ENCODE measurements at places on chromosomes 11 and 22. TPM values are rescaled to one million over a fixed set of nuclear protein-coding genes. Genes with fewer than 3 reads are reported as not detected.
A peak's percentile ranks its signal among the peaks of the same experiment; 100 is the strongest.

DNA sequence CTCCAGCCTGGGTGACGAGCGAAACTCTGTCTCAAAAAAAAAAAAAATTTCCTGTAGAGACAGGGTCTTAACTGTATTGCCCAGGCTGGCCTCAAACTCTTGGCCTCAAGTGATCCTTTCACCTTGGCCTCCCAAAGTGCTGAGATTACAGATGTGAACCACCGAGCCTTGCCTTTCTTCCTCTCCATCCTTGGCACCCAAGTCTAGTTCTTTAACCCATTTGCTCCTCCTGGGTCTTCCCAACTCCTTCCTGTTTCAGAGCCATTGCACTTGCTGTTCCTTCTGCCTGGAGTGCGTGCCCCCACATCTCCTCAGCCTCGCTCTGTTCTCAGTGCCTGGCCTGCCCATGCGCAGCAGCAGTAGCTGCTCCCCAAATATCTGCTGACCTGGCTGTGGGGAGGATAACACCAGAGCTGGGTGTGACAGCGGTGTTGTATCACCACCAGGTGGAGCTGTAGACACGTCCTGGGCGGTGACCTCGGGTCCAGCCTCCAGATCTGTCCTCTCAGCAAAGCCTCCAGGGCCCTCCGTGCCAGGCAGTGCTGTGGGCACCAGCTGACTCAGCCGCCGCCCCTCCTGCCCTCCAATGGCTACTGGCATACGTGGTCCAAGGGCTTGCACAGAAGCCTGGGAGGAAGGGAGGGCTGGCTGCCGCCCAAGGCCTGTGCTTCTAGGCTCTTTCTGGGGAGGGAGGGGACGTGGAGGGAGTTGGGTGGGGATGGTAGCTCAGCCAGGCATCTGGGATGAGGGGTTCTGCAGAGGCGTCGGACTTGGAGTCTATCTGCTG lies 22.0 kb downstream of the TEF start:
- H3K36me3 ChIP-seq, result no peaks in the 10 kb centered on the region
- H3K4me1 ChIP-seq, result no peaks in the 10 kb centered on the region
- no peaks in the 10 kb centered on the region for H3K27me3 ChIP-seq
- DNase-seq, result peak; percentile 79
- H3K4me3 ChIP-seq, result no peak overlapping the region

GRCh38 chr11:45147017-45147728 lies 734 bp downstream of the PRDM11 start:
- no peaks in the 10 kb centered on the region for H3K36me3 ChIP-seq
- peaks cover 22% of the 10 kb centered on the region for H3K4me1 ChIP-seq
- peak; percentile 93 for DNase-seq
- H3K4me3 ChIP-seq, result peak overlapping the region; percentile 56
- peaks cover 4% of the 10 kb centered on the region for H3K27me3 ChIP-seq
- H3K27ac ChIP-seq, result no peak overlapping the region

Gene RBFOX2
- 7.1 TPM for total RNA-seq

GRCh38 chr22:45983797-45984196 lies 6.8 kb upstream of the WNT7B start:
- H3K4me1 ChIP-seq, result no peaks in the 10 kb centered on the region
- DNase-seq, result no peak
- no peak overlapping the region for H3K27ac ChIP-seq
- H3K4me3 ChIP-seq, result no peak overlapping the region
- H3K27me3 ChIP-seq, result no peaks in the 10 kb centered on the region

Gene CLMP
- 0.07 TPM for total RNA-seq

DNA sequence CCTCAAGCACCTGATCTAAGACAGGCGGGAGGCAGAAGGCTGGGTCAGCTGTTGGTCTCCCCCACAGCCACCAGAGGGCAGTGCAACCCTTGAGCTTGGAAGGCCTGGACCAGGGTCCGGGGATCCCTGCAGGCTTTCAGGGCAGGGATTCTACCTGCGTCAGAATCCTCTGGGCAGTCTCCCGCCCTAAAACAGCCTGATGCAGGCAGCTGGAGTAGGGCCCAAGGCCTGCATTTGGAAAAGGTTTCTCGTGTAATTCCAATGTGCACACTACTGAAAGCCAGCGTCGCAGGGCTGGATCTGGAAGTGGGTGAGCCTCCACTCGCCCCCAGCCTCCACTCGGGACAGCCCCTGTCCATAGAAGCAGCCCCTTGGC lies 31.8 kb downstream of the BID start:
- no peak overlapping the region for H3K4me3 ChIP-seq
- no peak overlapping the region for H3K27ac ChIP-seq
- H3K4me1 ChIP-seq, result no peaks in the 10 kb centered on the region
- H3K36me3 ChIP-seq, result peaks cover 16% of the 10 kb centered on the region
- peak; percentile 75 for DNase-seq
- no peaks in the 10 kb centered on the region for H3K27me3 ChIP-seq

DNA sequence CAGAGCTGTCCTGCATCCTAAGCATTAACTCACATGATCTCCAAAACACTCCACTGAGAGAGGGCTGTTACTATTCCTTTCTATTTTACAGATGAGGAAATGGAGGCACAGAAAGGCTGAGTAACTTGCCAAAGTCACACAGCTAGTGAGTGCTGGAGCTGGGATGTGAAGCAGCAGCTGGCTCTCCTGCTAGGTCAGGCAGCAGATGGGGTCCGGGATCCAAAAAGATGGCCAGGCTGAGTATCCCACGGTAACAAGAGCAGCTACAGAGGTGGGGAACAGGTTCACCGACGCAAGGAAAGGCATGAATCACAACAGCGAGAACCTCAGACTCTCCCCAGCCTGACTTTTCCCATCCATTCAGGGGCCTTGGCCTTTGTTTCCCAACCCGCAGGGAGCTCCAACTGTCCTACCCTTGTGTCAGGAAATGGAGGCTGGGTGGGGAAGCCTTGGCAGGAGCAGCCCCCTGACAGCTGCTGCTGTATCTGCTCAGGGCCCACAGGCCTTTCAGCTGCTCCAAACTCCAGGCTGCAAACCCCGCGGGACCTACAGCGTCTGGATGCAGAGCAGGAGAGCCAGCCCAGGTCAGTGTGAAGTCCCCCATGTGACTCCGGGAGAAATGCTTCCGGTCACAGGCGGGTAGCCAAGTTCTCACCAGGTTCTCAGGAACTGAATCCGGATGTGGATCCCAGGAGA lies 29.5 kb downstream of the DKK3 start:
- DNase-seq, result no peak
- no peak overlapping the region for H3K4me3 ChIP-seq
- no peaks in the 10 kb centered on the region for H3K27me3 ChIP-seq
- no peaks in the 10 kb centered on the region for H3K36me3 ChIP-seq

DNA sequence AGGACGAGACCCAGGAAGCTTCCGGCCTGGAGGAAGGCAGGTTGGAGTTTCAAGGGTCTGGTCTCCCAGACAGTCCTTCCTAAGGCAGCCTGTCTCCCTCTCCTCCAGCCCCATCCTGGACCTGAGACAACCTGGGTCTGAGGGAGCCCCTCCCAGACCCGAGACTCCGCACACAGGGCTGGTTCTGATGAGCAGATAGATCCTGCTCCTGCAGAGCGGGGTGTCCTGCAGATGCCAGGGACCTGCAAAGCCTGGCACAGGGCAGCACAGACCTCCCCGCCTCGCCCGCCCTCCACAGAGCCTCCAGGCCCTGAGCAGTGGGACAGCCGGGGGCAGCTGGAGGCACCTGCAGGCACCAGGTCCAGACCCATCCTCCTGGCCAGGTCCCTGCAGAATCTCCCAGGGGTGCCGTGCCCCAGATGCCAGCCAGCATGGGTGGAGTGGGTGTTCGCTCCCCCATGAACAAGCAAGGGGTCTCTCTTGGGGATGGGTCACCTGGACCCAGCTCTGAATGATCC lies 7.8 kb downstream of the PIM3 start:
- H3K27me3 ChIP-seq, result no peaks in the 10 kb centered on the region
- peaks cover 7% of the 10 kb centered on the region for H3K36me3 ChIP-seq
- no peak for DNase-seq
- no peak overlapping the region for H3K27ac ChIP-seq
- peaks cover 33% of the 10 kb centered on the region for H3K4me1 ChIP-seq

Gene CASP5
- not detected for total RNA-seq

Gene RFPL1
- not detected for total RNA-seq

DNA sequence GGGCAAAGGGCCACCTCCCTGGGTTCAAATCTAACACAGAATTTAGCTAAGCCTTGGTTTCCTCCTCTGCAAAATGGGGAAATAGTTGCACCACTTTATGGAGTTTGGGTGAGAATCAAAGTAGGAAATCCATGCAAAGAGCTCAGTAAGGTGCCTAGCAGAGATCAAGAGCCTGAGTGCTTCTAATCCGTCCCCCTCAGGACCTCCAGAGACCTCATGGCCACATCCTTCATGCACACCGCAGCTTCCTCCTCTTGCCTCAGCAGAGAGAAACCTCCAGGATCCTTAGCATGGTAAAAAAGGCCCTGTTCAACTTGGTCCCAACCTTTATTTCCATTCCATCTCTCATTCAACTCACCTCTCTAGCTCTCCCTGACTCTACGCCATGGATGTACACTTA lies 37.8 kb upstream of the NAV2 start:
- H3K36me3 ChIP-seq, result no peaks in the 10 kb centered on the region
- no peak overlapping the region for H3K4me3 ChIP-seq
- no peak for DNase-seq
- H3K27ac ChIP-seq, result no peak overlapping the region
- H3K27me3 ChIP-seq, result no peaks in the 10 kb centered on the region
- no peaks in the 10 kb centered on the region for H3K4me1 ChIP-seq

Gene C11orf97
- not detected for total RNA-seq

- no peaks in the 10 kb centered on the region for H3K27me3 ChIP-seq
- H3K4me1 ChIP-seq, result peaks cover 25% of the 10 kb centered on the region
- H3K36me3 ChIP-seq, result peaks cover 9% of the 10 kb centered on the region
- H3K4me3 ChIP-seq, result peak overlapping the region; percentile 72
- H3K27ac ChIP-seq, result peak overlapping the region; percentile 65
Observed at GRCh38 chr11:116773203-116774097, 663 bp upstream of the BUD13 start.

DNA sequence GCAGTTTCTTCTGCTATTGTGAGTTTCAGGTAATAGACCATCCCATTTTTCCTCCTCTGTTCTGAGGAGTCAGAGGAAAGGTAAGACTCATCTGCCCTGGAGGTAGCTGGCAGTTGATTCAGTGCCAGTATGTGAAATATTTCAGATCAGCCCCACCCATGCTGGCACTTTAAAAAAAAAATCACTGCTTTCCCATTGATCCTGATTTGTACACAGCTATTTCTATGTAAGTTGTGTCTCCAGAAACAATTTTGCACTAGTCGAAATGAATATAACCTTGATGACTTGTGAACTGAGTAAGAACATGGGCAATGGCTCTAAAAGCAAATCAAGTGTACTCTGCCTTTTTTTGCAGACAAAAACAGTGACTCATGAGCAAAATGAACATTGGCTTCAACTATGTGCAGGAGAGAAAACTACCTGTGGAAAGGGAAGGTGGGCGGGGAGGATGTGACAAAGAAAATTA lies 82.0 kb upstream of the OR5AK2 start:
- H3K27ac ChIP-seq, result no peak overlapping the region
- H3K4me1 ChIP-seq, result no peaks in the 10 kb centered on the region
- H3K4me3 ChIP-seq, result no peak overlapping the region
- H3K27me3 ChIP-seq, result no peaks in the 10 kb centered on the region
- DNase-seq, result no peak

Gene ALX4
- total RNA-seq, result not detected

DNA sequence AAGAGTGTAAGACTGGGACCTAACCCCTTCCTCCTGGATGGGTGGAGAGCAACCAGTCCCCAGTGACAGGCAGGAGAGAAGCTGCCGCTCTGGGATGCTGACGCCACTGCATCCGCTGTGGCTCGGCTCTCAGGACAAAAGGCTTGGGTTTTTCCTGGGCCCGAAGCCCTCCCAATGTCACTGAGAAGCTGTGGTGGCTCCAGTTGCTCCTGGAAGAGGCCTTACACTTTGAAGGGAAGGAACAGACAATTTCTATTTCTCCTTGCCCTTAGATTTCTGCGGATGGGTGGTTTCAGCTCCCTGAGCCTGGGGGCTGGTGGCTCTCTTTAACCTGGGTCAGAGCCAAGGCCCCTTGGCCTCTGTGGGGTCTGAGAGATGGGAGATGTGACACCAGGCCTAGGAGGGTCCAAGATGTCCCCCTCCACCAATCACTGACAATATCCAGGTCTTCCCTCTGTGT lies 21.4 kb downstream of the TPBGL start:
- no peaks in the 10 kb centered on the region for H3K36me3 ChIP-seq
- H3K4me1 ChIP-seq, result peaks cover 47% of the 10 kb centered on the region
- no peaks in the 10 kb centered on the region for H3K27me3 ChIP-seq
- no peak overlapping the region for H3K27ac ChIP-seq
- no peak for DNase-seq
- no peak overlapping the region for H3K4me3 ChIP-seq

DNA sequence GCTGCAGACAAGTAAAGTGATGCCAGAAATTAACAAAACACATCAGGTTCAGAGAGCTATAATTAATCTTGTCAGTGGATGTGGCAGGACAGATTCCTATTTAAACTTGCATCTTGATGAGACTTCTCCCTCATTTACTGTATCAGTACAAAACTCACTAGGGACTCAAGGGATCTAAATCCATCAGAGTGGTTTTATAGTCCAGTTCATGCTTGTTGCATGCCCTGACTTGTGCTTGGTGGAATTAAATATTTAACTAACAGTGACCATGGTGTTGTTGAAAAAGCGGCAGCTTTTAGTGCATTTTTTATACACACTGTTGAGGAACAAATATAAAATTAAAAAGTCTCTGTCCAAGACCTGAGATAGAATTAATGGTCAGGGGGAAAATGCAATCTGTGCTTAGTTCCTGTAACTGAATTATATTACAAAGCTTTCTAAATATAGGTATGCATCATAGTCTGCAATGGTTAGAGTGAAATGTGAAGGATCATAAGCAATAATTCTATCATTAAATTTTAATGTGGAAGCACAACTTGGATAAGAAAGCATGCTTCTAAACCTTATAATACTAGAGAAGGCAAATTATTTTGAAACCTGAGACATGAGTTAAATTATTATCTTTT lies 1475.5 kb upstream of the TENM4 start:
- no peaks in the 10 kb centered on the region for H3K4me1 ChIP-seq
- no peak for DNase-seq
- no peak overlapping the region for H3K4me3 ChIP-seq
- no peaks in the 10 kb centered on the region for H3K27me3 ChIP-seq
- H3K27ac ChIP-seq, result no peak overlapping the region
- no peaks in the 10 kb centered on the region for H3K36me3 ChIP-seq

DNA sequence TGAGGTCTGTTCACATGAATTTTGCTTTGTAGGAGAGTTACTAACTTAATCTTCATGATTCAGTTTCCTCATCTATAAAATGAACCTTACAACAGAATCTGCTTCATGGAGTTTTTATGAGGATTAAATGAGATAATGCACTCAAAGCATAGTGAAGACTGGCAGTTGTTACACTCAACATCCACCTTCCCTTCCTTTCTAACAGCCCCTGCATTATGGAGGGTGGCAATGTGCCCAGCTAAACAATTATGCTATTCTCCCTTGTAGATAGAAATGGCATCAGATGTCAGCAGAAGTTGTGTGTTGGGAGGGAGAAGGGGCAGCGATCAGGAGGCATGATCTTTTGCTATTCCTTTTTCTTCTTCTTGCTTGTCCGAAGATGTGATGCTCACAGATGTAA lies 6.5 kb downstream of the POU2AF1 start:
- no peaks in the 10 kb centered on the region for H3K27me3 ChIP-seq
- H3K36me3 ChIP-seq, result no peaks in the 10 kb centered on the region

DNA sequence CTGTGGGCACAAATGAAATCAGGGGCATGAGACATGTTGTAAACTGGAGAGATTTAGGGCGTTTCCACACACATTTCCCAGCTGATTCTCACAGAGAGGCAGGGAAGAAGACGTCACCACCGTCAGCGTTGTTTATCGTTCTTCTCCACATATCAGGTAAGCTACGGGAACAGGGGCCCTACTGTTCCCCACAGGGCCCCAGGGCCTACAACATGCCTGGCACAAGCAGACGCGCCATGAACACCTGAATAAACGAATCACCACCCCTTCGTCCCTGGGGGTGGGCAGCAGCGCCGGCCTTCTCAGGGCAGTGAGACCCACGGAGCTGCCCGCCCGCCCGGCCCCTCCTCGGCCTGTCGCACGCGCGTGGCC lies 342 bp downstream of the EFCAB6 start:
- no peaks in the 10 kb centered on the region for H3K27me3 ChIP-seq
- no peak for DNase-seq
- peaks cover 12% of the 10 kb centered on the region for H3K4me1 ChIP-seq

Gene OR52I2
- total RNA-seq, result not detected
